Occipital lobe (tissue), 3 donors: ENCODE measurements at places on chromosomes 4 and X.

DNA sequence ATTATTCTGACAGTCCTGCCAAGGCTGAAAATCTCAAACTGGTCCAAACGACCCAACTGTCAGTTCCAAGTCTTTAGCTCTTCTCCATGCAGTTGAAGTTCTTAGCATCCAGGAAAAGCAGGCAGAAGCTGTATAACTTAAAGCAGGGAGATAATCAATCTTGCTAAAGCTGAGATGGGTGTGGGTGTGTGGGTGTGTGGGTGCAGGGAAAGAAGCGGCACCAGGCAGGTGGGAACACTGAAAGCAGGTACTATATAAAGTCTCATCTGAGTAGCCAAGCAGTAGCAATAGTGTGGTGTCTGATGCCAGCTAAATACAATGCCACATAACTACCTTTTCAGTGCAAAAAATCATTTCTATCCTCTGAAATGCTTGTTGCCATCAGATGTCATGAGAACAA is 69.7 kb upstream of the EGFL6 start:
- no peak for DNase-seq

- no peak for DNase-seq
Measured at GRCh38 chr4:14615671-14616070, 386.6 kb upstream of the CPEB2 start.

GRCh38 chrX:96433409-96434077 is 251.1 kb upstream of the DIAPH2 start:
- no peak for DNase-seq

- no peak for DNase-seq
Measured at GRCh38 chrX:132226169-132226568, 6.9 kb upstream of the RAP2C start.

GRCh38 chr4:54308110-54308509 is 79.0 kb downstream of the PDGFRA start:
- DNase-seq = no peak

DNA sequence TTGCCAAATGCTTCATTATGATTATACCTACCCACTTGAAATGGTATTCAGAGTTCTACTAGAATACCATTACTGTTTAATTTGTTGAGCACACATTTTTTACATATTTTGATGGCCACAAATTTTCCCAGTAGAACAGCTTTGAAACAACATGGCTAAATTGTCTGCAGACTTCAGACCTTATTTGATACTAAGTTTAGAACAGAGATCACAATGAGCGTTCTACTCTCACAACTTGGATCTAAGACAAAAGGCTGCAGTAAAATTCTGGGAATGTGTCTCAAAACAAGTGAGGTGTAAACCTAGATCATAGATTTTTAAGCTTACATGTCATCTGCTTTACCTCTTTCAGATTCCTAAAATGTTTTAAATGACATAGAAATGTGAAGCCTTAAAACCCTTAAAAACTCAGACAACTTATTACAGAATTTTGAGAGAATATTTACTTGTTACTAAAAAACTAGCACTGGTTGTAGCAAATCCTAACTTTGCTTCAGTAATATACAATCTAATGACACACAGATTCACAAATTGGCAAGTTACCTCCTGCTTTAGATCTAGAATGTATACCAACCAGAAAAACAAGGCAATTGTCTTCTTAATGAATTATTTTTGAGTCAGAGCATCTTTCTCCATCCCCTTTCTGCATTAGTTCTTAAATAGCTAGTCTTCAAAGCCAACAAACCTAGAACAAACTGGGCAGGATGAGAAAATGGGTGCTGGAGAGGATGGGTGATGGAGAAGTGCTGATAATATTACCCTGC is 243.3 kb downstream of the SLC7A11 start:
- DNase-seq = no peak

GRCh38 chrX:119155416-119156035 is 27.9 kb upstream of the KIAA1210 start:
- no peak for DNase-seq

- DNase-seq = no peak
Measured at GRCh38 chr4:141473952-141474351, 162.4 kb upstream of the IL15 start.

DNA sequence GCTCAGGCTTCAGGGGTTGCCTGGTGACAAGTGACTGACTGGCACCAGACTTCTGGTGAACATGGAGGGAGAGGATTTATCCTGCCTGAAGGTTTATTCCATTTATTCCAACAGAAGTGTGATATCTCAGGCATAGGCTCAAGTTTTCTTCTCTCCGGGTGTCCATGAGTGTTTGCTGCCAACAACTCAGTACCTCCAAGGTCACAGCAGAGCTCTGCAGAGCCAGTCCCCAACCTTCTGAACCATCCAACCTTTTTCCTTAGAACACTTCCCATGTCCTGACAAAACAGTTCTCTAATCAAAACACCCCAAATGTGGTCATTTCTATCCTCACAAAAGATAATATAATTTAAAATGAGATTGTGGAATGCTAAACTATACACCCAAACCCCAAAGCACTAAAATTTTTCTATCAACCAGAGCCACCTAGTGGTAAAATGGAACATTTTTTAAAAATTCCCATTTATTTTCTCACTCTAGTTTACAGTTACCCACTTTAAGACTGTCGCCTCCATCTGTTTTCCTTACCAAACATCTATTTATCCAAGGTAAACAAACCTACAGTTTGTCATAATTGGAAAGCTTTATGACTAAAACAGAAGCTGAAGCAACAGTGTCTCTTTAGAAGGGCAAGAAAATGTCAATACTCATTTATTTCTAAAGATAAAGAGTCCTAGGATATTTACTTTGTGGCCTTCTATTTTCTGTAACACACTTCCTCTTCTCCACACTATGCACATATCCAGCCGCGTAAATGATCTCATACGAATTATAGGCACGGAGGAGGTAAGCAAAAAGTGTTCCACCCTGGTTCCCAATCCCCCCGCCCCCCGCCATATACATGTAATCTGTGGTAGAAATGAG is 39.5 kb downstream of the TMEM154 start:
- DNase-seq = no peak

DNA sequence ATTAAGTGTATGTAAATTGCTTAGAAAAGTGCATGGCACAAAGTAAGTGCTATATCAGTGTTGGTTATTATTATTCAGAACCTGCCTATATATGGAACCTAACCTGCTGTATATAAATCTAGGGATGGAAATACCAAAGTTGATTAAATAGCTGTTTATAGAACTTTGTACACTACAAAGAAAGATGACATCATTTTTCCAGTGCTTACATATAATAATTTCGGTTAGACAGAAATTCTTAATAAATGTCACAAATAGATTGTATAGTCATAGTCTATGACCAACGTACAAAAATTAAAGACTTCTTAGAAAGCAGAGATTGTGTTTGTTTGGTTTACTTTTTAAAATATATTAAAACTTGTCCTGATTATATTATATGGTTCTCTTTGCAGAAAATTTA is 4.4 kb downstream of the GYPB start:
- DNase-seq = no peak

DNA sequence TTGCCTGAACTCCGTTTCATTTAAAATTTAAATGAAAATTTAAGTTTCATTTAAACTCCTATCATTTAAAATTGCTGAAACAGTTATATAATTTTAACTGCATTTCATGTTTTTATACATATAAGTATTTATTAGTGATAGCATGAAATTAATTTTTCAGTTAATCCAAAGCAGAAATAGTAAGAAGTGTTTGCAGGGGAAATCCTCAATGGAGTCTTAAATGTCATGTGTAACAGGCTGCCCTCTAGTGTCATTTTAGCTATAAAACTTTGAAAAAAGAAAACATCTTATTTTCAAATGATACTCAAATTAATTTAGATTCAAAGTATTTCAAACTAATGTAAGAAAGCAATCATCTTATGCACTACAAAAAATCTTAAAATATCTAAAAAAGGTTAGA is 27.2 kb downstream of the TAPT1 start:
- DNase-seq = no peak

- no peak for DNase-seq
Measured at GRCh38 chr4:141636082-141636770, at the start of gene IL15. Gene IL15 (plus strand): TSS chr4:141636583. CDS start chr4:141719465, 82,882 bp downstream.

GRCh38 chr4:183831026-183831446 is 74.1 kb upstream of the STOX2 start:
- DNase-seq = no peak

GRCh38 chr4:173527103-173527891 is 2.7 kb downstream of the HAND2 start:
- no peak for DNase-seq

GRCh38 chr4:7799736-7800135 is 139.9 kb downstream of the AFAP1 start:
- no peak for DNase-seq

DNA sequence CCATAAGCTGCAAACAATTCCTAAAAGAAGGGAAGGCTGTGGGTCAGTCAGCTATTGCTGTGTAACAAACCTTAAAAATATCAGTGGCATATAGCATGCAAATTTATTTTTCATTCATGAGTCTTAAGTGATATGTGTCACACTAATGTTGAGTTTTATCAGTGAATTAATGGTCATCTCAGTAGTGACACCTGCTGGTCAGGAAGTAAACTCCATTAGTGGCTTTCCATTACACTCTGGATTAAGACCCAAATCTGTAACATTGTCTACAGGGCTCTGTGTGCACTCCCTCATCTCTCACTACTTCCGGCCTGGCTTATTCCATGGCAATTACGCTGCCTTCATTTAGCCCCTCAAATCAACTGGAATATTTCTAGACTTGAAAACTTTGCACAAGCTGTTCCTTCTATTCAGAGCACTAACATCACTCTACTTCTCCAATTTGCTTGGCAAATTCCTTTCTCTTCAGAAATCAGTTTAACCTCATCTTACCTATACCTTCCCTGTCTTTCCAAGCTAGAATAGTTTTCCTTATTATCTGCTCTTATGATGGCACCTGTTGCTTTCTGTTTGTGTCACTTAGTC is 217.3 kb upstream of the TAPT1 start:
- no peak for DNase-seq

DNA sequence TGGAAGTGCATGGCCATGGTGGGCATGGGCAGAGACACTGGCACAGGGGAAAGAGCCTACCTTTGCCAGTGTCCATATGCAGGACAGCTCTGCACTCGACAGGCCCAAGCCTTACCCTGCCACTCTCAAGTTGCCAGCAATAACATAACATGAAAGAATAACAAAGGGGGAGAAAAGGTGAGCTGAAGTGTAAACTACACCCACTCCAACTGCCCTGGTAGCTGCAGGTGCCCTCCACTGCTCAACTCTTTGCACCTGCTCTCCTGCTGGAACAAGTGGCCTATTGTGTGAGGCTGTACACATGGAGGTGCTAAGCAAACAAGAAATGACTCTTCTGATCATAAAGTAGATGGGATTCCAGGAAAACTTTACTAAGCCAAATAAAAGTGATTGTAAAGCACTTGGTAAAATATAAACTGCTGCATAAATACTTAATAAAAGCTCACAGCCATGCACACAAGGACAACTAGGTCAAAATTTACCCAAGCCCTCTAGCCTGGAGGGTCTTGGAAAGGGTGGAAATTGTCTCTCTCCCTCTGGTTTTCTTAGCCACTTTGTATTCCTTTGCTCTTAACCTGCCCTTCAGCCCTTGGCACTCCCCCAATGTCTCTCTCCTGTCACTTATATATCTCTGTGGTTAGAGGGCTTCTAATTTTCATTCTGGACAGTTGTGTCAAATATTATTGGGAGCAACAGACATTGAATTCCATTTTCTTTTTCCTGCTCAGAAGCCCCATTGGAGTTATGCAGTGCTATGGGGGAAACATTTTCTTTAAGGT is 261.2 kb upstream of the GPC4 start:
- DNase-seq = no peak

GRCh38 chr4:145722561-145722960 is 42.6 kb downstream of the C4orf51 start:
- DNase-seq = no peak

- no peak for DNase-seq
Measured at GRCh38 chr4:168337550-168337940, 19.0 kb upstream of the DDX60 start.

DNA sequence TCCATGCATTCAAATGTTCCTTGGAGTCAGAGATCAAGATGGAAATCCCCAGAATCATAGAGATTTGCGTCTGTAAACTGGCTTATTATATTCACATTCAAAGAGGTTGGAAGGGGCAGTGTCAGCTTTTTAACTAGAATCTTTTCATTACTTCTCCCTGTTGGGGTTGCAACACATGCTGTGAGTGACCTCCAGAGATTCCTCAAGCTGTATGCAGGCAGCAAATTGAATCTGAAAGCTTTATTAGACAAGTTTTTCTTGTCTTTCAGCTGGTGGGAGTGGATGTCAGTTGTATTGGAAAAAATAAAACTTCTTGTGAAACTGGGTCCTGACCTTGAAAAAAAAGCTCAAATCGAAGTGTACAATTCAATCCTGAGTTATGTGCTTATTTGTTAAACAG is 736.5 kb upstream of the FTHL17 start:
- DNase-seq = no peak

GRCh38 chr4:169080981-169081380 is 70.9 kb upstream of the CBR4 start:
- DNase-seq = no peak

GRCh38 chrX:105837232-105837631 is 14.9 kb downstream of the NRK start:
- DNase-seq = no peak

DNA sequence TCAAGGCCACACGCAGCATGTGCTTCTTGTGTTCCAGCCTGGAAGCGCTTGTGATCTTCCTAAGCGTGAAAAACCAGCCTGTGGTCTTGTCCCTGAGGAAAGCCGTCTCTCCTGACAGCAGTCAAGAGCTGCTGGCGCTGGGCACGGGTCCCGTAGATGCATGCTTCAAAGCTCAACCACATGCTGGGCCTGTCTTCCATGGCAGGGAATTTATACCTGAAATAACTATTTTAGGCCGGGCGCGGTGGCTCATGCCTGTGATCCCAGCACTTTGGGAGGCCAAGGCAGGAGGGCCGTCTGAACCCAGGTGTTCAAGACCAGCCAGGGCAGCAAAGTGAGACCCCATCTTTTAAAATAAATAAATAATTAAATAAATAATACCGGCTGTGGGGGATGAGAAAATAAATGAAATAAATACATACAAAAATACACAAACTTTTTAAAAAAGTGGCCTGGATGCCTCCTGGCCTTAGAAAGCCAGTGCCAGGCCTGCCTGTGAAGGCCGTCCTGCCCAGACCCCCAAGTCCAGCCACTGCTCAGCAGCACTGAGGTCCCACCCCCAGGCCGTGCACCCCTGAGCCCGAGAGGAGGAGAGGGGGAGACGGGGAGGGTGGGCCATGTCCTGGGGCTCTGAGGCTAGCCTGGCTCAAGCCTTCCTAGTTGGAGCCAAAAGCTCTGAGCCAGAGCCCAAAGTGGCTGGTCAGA is 10.4 kb downstream of the LRPAP1 start:
- no peak for DNase-seq

- no peak for DNase-seq
Measured at GRCh38 chr4:186719925-186720694, 3.5 kb downstream of the FAT1 start.

- DNase-seq = no peak
Measured at GRCh38 chrX:40102393-40103381, 4.9 kb upstream of the BCOR start.

DNA sequence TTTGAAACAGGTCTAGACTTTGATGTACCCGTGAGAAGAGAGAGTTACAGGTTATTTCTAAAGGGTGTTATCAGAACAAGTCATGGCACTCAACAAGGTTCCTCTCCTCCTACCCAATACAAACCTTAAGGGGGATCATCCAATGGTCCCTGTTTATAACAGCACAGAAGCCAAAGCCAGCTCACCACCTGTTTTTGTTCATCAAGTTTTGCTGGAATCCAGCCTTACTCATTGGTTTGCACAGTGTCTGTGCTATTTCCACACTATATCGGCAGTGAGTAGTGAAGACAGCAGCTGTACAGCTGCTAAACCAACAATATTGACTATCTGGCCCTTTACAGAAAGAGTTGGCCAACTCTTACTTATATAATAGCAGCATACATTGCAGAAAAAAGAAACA is 262.1 kb upstream of the STS start:
- no peak for DNase-seq
